ENCODE measurements at places on chromosomes 16 and 17.

DNA sequence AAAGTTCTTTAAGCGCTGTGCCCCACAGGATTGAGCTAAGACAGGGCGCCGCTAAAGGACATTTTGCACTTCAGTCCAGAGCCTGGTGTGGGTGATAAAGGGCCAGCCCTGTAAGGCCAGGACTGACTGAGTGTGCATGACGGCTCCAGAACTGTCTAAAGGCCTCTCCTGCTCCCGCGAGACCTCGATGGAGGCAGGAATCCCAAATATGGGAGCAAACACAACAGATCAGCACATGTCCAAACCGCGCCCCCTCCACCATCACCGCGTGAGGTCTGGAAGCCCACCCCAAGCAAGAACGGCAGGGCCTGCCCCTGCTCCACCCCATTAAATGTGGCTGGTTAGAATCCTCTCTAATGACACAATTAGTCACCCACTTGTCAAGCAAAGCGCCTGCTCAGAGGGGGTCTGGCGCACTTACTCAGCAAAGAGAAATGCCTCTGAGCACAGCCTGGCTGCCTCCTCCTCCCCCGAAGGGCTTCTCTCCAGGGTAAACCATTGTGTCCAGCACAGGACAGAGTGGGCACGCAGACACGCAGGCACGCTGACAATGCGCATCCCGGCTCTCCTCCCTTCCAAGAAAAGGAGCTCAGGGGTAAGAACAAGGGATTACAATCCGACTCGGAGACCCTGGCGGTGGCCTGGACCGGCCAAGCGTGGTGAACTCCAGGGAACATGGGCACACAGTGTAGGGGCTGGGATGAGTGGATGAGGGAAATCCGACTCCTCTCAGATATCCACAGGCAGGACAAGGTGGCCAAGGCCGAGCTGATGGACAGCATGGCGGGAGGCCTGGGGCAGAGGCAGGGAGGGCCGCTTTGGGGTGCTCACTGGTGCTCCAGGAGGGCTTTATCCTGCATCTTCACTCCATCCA, 1.5 kb downstream of the MXRA7 start:
- DNase-seq: no peak

GRCh38 chr16:47229053-47230050, 85.6 kb upstream of the NETO2 start:
- DNase-seq: no peak

DNA sequence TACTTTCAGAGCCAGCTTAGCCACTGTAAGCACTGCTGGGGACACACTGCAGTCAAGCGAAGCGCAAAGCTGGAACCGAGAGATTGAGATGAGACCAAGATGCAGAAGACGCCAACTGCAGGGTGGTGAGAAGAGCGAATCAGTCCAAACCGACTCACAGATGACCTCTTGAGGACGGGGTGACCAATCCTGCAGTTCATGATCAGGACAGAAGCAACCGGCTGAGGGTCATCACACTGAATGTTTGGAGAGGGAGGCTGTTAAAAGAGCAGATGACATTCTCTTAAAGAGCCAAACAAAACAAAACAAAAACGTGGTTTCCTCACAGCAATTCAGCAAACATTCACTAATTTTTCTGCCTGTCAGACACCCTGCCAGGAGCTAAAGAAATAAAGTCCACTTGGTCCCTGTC, 8.5 kb downstream of the HASPIN start:
- no peak for DNase-seq

DNA sequence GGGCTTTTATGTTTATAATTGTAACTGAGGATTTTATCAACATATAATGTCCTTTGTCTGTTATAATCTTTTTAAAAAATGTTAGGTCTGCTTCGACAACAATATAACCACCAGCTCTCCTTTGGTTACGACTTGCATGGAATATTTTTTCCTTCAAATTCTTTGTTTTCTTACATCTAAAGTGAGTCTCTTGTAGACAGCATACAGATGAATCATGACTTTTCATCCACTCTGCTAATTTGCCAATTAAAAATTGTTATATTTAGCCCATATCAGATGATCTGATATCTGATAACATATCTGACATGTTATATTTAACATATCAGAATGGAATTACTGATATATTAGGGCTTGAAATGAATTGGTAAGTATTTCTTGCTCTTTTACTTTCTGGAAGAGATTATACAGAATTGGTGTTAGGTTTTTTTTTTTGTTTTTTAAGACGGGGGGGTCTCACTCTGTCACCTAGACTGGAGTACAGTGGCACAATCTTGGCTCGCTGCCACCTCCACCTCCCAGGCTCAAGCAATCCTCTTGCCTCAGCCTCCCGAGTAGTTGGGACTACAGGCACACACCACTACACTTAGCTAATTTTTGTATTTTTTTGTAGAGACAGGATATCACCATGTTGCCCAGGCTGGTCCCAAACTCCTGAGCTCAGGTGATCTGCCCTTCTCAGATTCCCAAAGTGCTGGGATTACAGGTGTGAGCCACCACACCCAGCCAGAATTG, 27.5 kb downstream of the TBX21 start:
- no peak for DNase-seq

- DNase-seq: no peak
Measured at GRCh38 chr17:48001197-48001596, 30.3 kb downstream of the CDK5RAP3 start.

DNA sequence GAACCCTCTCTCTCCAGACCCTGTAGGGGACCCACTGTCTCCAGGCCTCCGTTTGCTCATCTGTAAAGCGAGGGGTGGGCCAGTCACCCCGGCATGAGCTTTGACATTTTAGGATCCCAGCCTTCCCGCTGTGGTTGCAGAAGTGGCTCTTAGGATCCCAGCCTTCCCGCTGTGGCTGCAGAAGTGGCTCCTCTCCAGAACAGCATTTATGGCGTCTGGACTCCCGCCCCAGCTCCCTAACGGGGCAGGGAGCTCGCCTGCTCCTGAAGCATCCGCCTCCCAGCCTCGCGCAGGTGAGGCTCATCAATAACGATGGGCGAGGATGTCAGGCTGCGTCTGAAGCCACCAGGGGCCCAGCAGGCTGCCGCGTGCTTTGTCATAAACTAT, 222.3 kb upstream of the TNRC6C start:
- DNase-seq: no peak

DNA sequence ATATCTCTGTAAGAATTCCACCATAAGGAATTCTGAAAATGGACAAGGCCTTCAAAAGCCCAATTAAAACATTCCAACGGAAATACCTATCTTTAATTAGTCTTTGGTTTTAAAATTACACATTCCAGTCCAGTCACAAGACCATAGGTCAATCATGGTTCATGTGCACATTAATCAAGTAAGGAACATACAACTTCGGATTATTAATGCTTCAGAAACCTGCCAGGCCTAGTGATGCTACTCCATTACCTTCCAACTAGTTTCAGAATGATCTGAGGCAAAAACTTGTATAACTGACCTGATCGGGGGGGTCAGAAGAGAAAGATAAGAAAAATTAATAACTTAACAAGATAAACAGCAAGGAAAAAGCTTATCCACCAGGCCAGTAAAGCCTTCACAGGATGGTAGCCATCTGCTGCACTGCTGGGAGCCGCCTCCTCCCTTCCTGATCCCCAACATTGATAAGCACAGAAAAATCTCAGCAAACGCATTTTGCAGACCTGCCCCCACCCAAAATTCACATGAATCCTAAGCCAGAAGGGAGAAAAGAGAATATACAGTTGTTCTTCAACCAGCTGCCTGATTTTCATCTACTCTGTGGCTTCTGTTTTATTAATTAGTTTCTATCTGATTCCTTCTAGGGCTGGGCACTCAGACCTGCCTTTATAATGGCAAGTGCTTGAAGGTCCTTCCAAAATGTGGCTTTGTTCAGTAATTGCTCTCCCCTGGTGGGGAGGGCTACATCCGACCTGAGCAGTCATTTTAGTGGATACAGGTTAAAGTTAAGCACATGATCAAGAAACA, 6.0 kb downstream of the SDR42E1 start:
- DNase-seq: no peak

DNA sequence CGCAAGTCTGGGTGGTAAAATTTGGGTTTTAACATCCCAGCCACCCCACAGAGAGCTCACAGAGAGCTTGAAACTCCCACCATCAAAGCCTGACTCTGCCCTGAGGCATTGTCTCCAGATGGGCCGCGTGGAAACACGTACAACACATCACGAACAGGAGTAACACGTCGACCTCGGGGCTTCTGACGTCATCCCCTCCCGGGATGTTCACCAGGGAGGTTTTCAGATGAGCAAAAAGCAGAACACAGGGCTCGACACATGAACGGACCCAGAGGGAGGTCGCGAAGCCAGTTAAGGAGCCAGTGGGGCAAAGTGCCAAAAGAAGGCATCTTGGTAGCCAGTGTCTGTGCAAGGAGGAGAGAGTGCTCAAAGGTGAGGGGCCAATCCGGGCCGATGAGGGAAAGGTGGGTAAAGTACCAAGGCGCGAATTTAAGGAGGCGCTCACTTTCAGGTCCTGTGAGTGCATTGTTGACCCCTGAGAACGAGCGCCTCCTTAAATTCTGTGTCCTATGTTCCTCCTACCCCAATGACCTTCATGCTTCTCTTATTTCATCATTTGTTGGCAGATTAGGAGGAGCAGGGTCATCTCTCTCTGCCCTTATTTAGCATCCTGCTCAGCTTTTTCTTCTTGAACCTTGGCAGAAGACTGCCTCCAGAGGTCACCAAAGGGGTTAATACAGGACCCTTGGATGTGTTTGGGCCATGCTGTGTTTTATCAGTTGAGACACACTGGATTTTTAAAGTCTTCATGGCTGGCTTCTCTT, 5.6 kb downstream of the RCVRN start:
- DNase-seq: no peak

GRCh38 chr16:90057738-90058173, 19.4 kb downstream of the PRDM7 start:
- DNase-seq: no peak

GRCh38 chr17:51508048-51508447, 247.7 kb downstream of the UTP18 start:
- no peak for DNase-seq

GRCh38 chr17:34140006-34140405, 115.1 kb upstream of the CCL2 start:
- no peak for DNase-seq

DNA sequence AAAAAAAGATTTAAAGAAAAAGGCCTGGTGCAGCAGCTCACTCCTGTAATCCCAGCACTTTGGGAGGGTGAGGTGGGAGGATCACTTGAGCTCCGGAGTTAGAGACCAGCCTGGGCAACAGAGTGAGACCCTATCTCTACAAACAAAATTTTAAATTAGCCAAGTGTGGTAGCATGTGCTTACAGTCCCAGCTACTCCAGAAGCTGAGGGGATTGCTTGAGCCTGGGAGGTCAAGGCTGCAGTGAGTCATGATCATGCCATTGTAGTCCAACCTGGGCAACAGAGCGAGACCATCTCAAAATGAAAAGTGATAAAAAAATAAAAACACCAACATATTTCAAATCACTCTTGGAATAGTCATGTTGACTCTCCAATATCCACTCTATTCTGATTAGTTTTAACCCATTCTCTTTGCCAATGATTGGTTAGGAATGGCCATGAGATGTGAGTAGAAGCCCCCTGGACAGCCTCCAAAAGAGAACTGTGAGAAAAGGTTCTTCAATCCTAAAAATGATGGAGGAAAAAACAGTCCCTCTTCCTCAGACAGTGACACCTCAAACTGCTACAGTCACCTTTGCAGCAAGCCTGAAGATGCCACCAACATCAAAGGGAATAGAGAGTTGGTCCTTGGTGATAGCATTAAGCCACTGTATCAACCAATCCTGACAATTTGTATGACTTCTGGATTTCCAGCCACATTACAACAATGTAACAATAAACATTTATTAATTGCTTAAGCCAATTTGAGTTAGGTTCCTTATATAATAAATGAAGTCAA, 2.9 kb upstream of the KANSL1 start:
- no peak for DNase-seq

- DNase-seq: peak; percentile 19
Measured at GRCh38 chr16:56866955-56867830, 2.2 kb downstream of the SLC12A3 start.

DNA sequence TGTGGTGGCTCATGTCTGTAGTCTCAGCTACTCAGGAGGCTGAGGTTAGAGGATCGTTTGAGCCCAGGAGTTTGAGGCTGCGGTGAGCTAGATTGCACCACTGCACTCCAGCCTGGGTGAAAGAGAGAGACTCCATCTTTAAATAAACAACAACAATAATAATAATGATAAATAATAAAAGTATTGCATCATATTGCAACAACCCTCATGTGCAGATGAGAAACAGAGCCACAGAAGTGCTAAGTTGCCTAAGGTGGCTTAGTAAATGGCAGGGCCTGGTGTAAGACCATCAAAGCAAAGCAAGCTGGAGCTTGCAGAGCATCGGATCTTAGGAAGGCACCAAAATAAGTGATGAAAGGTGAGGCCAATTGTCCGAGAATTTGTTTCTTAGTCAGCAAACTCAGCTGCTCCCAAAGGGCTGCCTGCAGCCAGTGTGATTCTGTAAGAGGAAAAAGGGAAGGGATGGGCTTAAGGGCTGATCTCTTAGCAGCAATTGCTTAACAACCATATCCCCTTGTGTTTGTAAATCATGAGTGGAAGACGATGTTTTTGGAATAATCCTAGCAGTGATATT, 45.3 kb upstream of the HS3ST3A1 start:
- DNase-seq: no peak

DNA sequence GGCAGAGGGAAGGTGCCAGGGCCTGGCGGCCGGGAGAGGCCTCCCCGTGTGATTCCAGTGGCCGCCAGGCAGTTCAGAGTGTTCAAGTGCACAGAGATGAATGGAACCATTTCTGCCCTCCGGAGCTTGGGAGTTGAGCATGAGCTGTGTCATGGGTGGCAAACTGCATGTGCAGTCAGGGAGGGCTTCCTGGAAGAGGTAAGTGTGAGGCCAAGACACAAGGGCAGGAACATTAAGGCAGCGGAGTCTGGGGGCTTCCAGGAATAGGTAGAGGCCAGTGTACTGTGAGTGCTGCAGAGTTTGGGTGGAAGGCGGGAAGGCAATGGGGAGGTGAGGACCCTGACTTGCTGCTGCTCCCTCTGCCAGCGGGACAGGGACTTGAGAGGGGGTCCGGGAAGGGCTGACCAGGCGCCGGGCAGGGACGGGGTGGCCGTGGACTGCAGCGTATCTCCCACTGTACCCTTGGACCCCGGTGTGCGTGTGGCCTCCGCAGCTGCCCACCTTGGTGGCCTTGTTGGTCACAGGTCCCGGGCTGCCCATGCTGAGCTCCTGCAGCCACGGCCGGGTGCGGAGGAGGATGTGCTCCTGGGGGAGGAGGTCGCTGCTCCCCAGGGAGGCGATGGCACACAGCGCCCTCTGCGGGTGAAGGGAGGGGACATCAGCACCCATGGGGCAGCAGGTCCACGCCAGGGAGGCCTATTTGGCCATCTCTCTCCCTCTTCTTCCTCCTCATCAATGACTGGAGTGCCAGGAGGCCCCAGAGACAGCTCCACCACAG, 7.5 kb upstream of the CEP131 start:
- DNase-seq: no peak

DNA sequence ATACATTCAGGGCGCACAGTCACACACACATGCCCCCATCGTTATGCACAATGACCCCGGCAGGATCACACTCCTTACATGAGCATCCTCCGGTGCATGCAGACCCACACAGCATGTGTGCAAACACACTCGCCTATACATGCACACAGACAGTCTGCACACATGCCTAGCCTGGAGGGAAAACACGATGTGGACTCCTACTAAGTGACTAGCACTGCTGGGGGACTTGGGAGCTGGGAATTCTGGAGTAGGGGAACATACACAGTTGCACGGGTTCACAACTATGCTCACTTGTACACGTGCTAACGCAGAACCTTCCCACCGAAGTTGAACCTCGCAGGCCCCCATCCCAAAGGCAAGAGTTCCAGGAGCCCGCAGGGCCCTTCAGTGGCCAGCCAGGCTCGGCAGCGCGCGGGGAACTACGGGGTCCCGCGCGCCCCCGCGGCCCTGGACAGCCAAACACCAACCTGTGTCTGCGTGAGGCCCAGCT, 2.0 kb downstream of the DLX3 start:
- DNase-seq: no peak

- no peak for DNase-seq
Measured at GRCh38 chr16:88977018-88977811, at the start of gene CBFA2T3. Gene CBFA2T3, minus strand, starts transcription at chr16:88977207. Its CDS starts 400 bp downstream, at chr16:88976807.
